ENCODE measurements at places on chromosomes 2 and 18. TPM values are rescaled to one million over a fixed set of nuclear protein-coding genes. Genes with fewer than 3 reads are reported as not detected.

The IL36B gene
- not detected for total RNA-seq

The REG1B gene
- 34,839 TPM for total RNA-seq

The MEMO1 gene
- total RNA-seq: 18.3 TPM

The ALPP gene
- not detected for total RNA-seq

DNA sequence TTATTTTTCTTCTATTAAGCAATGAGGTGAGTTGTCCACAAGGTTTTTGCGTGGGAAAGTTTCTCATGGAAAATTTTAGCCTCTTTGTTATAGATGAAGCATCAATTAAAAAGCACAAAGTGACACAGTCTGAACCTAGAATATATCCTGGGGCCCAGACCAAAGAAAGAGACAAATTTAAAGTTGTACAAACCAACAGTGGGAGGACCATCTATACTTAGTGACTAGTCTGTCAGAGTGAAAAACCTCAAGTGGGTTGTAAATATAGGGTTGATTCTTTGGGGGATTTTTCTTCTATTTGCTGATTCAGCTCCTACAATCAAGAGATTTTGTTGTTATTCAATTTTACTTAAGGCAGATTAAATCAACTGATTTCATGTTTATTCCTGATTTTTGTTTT lies 256.2 kb downstream of the SATB2 start:
- no peak for DNase-seq

- no peak for DNase-seq
Measured at GRCh38 chr2:60948926-60949579, 67.7 kb downstream of the REL start.

DNA sequence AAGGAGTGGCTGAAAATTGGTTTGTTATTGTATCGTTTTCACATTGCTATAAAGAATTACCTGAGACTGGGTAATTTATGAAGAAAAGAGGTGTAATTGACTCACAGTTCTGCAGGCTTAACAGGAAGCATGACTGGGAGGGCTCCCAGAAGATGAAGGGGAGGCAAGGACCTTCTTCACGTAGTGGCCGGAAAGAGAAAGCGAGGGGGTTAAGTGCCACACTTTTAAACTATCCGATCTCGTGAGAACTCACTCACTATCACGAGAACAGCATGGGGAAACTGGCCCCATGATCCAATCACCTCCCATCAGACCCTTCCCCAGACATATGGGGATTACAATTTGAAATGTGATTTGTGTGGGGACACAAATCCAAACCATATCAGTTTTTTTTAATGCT lies 81.6 kb downstream of the FBXO15 start:
- no peak for DNase-seq

DNA sequence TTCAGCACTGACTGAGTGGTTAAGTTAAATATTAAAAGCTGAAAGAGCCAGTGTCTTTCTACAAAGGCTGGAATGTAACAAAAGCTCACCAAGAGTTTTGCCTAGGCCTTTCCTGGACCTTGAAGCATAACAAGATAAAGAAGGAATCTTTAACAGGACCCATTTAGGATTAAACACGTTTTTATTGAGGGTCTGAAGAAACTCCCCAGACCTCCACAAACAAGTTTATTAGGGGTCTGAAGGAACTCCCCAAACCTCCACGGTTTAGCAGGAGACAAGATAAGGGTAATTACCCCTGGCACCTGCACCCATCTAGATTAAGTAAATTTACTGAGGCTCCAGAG lies 104.0 kb downstream of the ACAA2 start:
- DNase-seq: no peak

DNA sequence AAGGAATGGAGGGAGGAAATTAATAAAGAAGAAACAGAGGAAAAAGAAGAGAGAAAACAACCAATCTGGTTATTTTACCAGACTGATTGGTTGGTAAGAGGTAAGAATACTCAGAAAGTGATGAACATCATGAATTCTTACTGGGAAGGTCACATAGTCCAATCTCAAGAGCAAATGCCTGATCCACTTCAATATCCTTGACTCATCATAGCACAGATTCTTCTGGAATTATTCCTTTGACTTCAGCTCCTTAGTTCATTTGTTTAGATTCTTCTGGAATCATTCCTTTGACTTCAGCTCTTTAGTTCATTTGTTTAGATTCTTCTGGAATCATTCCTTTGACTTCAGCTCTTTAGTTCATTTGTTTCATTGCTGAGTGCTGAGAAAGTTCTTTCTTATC lies 2030.6 kb upstream of the CELF4 start:
- no peak for DNase-seq
